ENCODE measurements at places on chromosomes 6 and 20. TPM values are rescaled to one million over a fixed set of nuclear protein-coding genes. Genes with fewer than 3 reads are reported as not detected.

Gene PLEKHG1
- total RNA-seq, result 1.0 TPM

Gene SNPH
- 5.8 TPM for total RNA-seq

Gene TREML1
- total RNA-seq, result not detected

Gene ZNF217
- total RNA-seq, result 78.0 TPM

Gene EYS
- total RNA-seq, result 0.38 TPM

Gene PPIL1
- 82.9 TPM for total RNA-seq

Gene AARS2
- 19.8 TPM for total RNA-seq

Gene RIN2
- 0.43 TPM for total RNA-seq

Gene TDRD6
- 0.14 TPM for total RNA-seq

DNA sequence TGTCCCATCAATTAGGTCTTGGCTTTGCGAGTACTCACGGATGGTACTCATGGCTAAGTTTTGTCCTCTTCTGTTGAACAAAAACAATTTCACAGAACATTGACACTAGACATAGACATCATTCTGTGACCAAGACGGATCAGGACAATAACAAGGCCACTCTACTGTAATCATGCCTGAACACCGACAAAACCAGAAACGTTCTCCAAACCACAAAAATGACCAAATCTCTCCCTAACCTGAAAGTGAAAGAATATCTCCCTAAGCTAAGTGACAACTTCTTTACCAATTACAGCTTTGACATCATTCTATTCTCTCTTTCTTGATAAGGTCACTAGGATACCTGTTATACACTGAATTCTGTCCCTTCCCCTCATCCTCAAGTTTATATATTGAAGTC lies 40.0 kb upstream of the SLC2A12 start:
- H3K36me3 ChIP-seq, result no peaks in the 10 kb centered on the region
- no peak for DNase-seq
- H3K27me3 ChIP-seq, result no peaks in the 10 kb centered on the region

- peak; percentile 78 for DNase-seq
- peaks cover 25% of the 10 kb centered on the region for H3K27me3 ChIP-seq
- H3K36me3 ChIP-seq, result no peaks in the 10 kb centered on the region
Measured at GRCh38 chr6:3456898-3457709, at the start of gene SLC22A23. TSS of gene SLC22A23 (minus strand) at chr6:3457050. CDS start at chr6:3456559, 491 bp downstream.

GRCh38 chr6:71345476-71346333 lies 57.1 kb downstream of the OGFRL1 start:
- no peaks in the 10 kb centered on the region for H3K4me1 ChIP-seq
- H3K36me3 ChIP-seq, result no peaks in the 10 kb centered on the region
- H3K27ac ChIP-seq, result no peak overlapping the region
- H3K27me3 ChIP-seq, result no peaks in the 10 kb centered on the region
- no peak for DNase-seq

- H3K4me3 ChIP-seq, result no peak overlapping the region
- H3K27ac ChIP-seq, result no peak overlapping the region
- H3K36me3 ChIP-seq, result peaks cover 8% of the 10 kb centered on the region
- peak; percentile 26 for DNase-seq
- H3K4me1 ChIP-seq, result peaks cover 5% of the 10 kb centered on the region
Measured at GRCh38 chr6:4488389-4488788, 287.8 kb upstream of the CDYL start.

DNA sequence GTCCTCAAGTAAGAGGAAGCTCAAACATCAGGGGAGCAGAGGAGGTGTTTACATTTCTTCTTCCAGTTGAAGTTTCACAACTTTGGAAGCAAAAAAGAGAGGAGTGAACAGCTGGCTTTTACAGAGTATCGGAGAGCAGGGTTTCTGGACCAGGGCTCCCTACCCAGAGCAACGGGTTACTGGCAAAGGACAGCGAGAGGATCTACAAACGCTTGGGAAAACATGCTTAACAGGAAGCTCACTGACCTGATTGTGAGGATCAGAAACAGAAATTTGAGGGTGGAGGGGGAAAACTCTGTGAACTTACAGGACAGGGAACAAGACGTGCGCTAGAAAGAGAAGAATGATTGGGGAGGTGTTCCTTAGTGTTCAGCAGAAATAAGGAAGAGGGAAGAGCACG lies 85.7 kb upstream of the TAB2 start:
- DNase-seq, result no peak
- H3K4me3 ChIP-seq, result no peak overlapping the region
- H3K27ac ChIP-seq, result no peak overlapping the region
- no peaks in the 10 kb centered on the region for H3K36me3 ChIP-seq
- H3K4me1 ChIP-seq, result peaks cover 22% of the 10 kb centered on the region

DNA sequence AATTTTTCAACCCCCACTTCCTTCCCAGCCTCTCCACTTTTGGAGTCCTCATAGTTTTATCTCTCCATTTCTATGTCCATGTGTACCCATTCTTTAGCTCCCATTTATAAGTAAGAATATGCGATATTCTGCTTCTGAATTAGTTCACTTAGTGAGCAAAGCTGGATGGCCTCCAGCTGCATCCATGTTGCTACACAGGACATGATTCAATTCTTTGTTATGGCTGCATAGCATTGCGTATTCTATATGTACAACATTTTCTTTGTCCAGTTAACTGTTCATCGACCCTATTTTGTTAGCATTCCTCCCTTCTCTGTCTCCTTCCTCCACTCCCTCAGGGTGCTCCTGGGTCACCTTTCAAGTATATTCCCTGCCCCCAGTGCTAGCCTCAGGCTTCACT lies 210.0 kb upstream of the SSTR4 start:
- H3K36me3 ChIP-seq, result no peaks in the 10 kb centered on the region
- H3K27me3 ChIP-seq, result no peaks in the 10 kb centered on the region
- no peaks in the 10 kb centered on the region for H3K4me1 ChIP-seq
- H3K4me3 ChIP-seq, result no peak overlapping the region

GRCh38 chr6:121885399-121886152 lies 450.1 kb downstream of the GJA1 start:
- no peak for DNase-seq
- no peak overlapping the region for H3K27ac ChIP-seq
- no peaks in the 10 kb centered on the region for H3K36me3 ChIP-seq
- no peaks in the 10 kb centered on the region for H3K27me3 ChIP-seq

DNA sequence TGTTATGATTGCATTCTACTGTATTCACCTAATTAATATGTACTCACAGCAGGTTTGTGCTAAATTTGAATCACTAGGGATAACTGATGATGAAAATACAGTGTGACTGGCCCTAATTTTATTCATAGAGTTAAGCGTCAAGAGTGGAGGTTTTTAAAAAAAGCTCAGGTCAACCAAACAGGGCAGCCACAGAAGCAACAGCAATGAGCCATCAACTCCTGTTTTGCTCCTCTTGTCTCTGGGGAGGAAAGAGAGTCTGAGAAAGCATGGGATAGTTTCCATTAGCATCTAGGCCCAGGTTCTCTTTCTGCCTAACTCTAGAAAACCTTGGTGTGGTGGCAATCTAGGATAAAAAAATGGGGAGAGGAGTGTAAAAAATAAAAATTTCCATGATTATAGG lies 122.1 kb downstream of the OGFRL1 start:
- peaks cover 15% of the 10 kb centered on the region for H3K4me1 ChIP-seq
- H3K36me3 ChIP-seq, result no peaks in the 10 kb centered on the region
- H3K27ac ChIP-seq, result no peak overlapping the region
- no peak overlapping the region for H3K4me3 ChIP-seq

GRCh38 chr6:99521633-99522151 lies 6.5 kb upstream of the USP45 start:
- H3K4me1 ChIP-seq, result no peaks in the 10 kb centered on the region
- H3K27me3 ChIP-seq, result no peaks in the 10 kb centered on the region
- H3K27ac ChIP-seq, result peak overlapping the region; percentile 82
- peak overlapping the region; percentile 84 for H3K4me3 ChIP-seq
- H3K36me3 ChIP-seq, result no peaks in the 10 kb centered on the region

- H3K4me1 ChIP-seq, result no peaks in the 10 kb centered on the region
- H3K27ac ChIP-seq, result no peak overlapping the region
- no peaks in the 10 kb centered on the region for H3K27me3 ChIP-seq
- no peak overlapping the region for H3K4me3 ChIP-seq
- DNase-seq, result no peak
Measured at GRCh38 chr20:41232973-41233926, 84.3 kb downstream of the ZHX3 start.

DNA sequence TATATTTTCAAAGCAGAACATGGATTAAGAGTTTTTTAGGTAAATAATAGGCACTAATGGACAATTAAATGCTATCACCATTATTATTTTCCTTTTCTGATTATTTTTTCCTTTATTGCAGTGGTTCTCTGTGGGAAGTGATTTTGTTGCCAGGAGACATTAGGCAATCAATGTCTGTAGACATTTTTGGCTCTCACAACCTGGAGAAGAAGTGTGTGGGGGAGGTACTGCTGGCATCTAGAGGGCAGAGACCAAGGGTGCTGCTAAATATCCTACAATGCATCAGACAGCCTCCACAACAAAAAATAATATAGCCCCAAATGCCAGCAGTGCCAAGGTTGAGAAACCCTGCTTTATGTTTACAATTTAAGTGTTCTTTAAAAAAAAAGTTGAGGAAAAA lies 8.3 kb downstream of the IFNGR1 start:
- H3K4me3 ChIP-seq, result no peak overlapping the region
- H3K27ac ChIP-seq, result no peak overlapping the region
